Ecto neural progenitor cell (in vitro differentiated cells): ENCODE measurements at places on chromosomes 5 and 9.

GRCh38 chr5:154446195-154447088 is 645 bp downstream of the SAP30L start:
- peak; percentile 78 for DNase-seq

DNA sequence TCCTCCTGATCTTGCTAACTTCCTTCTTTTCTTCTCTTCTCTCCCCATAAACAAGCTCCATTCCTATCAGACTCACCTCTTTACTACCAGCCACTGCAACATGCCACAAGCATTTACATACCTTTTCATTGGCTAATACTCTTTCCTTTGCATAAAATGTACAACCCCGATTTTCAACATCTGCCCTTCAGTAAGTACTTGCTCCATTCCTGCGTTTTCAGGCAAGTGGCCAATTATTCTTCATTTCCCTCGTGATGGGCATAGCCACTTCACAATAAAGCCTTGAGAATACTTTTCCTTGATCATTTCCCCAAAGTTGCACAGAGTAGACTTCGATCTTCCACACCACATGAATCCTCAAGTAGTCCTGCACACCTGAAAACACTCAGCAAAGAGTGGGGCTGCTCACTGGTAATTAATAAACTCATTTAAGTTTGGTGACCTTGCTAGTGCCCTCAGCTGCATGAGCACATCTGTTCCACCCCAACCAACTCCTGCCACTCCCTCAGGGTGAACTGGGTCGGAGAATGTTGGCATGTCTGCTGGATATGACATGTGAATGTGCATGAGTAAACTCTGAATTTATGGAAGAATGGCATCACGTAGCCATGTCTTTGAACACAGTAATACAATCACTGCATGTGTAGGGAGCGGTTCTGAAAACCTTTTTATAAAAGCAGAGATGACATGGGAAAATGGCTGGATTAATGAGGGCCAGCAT is 535.8 kb downstream of the SEMA5A start:
- no peak for DNase-seq

DNA sequence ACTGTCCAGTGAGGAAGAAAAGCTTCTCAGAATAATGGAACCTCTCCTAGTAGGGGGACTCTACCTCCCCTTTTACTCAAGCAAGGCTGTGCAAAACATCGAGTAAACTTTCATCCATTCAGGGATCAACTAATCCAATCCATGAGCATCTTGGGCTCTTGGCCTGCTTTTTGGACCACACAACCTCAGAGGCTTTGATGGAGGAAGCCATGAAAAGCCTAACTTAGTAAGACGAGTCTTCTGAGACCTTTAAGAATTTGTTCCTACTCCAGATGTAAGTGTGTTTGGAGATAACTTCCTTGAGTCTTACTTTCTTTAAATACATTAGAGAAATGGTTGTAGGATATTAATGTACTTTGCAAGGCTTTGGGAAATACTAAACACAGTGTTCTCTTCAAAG is 49.1 kb downstream of the MARCHF3 start:
- DNase-seq = no peak

- DNase-seq = no peak
These were observed 17.5 kb downstream of the CYFIP2 start for GRCh38 chr5:157283434-157283833.

DNA sequence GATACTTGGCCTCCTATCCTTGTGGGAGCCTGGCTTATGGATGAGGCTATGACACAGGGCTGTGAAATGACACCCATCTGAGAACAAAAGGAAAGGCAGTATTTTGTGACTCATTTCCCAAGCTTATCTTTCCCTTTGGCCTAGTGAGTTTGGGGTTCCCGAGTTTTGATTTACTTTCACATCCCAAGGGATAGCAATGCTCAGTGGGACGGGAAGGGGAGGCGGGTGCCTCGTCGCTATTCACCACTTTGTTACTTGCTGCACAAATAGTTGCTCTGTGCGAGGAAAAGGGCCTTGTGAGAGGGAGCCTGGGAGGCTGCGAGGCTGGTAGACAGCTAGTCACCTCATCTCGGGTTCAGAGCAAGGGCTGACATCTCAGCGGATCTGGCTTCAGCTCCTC is 59.1 kb upstream of the ENTREP1 start:
- no peak for DNase-seq

- peak; percentile 54 for DNase-seq
These were observed 34.8 kb downstream of the ACOT12 start for GRCh38 chr5:81359108-81359507.

DNA sequence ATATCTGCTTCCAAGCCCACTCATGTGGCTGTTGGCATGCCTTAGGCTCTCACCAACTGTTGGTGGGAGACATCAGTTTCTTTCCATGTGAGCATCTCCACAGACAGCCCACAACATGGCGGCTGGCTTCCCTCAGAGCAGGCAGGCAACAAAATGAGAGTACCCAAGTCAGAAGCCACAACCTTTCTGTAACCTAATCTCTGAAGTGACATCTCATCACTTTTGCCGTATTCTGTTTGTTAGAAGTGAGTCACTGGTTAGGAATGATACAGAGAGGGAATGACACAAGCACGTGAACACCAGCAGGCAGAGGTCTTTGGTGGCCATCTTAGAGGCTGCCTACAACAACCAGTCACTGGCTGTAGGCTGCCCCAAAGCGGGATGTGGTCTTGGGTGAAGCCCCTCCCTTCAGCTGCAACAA is 88.6 kb upstream of the RASGRF2 start:
- no peak for DNase-seq

- no peak for DNase-seq
These were observed 11.3 kb downstream of the PDGFRB start for GRCh38 chr5:150144246-150144801.

DNA sequence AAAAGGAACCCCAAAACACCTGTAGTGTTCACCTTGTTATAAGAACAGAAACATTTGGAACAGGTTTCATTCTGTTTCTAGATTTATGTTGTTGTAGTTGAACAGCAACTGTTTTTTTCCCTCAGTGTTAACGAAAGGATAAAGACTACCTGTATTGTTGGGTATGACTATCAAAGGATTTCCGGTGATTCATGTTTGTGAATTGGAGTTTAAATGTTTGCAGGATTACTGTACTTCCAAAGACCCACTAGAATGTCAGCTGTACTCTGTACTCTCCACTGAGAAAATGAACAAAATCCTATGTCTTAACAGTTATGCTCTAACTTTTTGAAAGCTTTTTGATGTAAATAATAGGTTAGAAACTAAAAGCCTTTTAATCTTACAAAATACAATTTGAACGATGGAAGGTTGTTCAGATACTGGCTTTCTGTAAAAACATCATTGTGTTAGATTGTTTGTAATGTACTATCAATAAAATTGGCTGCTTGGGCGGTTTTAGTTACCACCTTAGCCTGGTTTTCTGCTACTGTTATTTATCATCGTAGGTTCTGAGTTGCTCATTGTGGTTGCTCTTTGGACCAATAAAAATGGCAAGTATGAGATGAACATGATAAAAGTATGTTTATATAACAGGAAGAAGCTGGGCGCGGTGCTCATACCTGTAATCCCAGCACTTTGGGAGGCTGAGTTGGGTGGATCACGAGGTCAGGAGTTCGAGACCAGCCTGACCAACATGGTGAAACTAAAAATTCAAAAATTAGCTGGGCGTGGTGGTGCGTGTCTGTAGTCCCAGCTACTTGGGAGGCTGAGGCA is 44.1 kb downstream of the DCP2 start:
- no peak for DNase-seq

- DNase-seq = no peak
These were observed 2.5 kb upstream of the RGMB start for GRCh38 chr5:98770911-98771322.

GRCh38 chr5:134398609-134399155 is 13.0 kb downstream of the CDKN2AIPNL start:
- DNase-seq = no peak

DNA sequence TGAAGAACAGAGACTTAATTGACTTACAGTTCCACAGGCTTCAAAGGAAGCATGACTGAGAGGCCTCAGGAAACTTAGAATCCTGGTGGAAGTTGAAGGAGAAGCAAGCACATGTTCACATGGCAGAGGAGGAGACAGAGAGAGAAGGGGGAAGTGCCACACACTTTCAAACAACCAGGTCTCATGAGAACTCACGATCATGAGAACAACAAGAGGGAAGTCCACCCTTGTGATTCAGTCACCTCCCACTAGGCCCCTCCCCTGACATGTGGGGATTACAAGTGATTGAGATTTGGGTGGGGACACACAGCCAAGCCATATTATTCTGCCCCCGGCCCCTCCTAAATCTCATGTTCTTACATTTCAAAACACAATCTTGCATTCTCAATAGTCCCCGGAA is 19.5 kb downstream of the NR3C1 start:
- DNase-seq = no peak

GRCh38 chr9:119283078-119283794 is 86.0 kb downstream of the BRINP1 start:
- no peak for DNase-seq

DNA sequence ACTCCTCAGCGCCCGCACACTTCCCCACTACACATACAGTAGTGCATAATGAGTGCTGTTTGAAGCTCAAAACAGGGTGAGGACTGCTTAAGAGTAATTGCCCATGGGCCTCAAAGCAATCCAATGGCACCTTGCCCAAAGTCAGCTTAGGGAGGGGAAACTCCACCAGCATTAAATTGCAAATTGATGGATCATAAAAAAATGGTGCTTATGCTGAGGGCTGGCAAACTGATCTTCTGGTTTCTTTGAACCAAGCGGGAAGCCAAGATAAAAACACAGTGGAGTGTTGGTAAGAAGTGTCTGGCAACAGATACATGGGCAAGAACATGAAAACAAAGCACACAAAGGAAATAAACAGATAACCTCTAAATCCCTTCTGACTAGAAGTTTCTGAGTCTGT is 28.0 kb downstream of the TLE1 start:
- DNase-seq = no peak

DNA sequence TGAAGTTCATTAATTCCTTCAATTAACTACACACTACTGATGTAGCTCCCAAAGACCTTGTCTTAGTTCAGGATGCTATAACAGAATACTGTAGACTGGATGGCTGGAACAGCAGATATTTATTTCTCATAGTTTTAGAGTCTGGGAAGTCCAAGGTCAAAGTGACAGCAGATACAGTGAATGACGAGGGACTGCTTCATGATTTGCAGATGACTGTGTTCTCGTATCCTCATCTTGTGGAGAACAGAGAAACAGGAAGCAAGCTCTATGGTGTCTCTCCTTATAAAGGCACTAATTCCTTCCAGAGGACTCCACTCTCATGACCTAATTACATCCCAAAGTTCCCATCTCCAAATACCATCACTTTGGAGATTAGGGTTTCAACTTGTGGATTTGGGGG is 65.6 kb upstream of the MAP1B start:
- no peak for DNase-seq

DNA sequence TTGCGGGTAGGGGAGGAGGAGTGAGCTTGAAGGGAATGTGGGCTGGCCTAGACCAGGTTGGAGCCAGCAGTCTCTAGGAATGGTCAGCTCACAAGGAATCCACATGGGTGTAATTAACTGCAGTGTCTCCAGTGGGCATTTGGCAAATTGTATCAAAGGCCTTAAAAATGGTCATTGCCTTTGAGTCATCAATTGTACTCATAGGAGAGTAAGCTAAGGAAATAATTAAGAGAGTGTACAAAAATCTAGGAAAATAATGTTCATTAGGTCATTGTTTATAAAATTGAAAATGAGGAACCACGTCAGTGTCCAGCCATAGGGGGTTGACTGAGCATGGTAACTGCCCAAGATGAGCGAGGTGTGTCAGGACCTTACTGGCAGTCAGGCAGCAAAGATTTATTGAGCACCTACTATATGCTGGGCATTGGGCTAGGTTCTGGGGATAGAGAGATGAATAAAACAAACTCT is 29.8 kb upstream of the RPL26L1 start:
- DNase-seq = no peak

DNA sequence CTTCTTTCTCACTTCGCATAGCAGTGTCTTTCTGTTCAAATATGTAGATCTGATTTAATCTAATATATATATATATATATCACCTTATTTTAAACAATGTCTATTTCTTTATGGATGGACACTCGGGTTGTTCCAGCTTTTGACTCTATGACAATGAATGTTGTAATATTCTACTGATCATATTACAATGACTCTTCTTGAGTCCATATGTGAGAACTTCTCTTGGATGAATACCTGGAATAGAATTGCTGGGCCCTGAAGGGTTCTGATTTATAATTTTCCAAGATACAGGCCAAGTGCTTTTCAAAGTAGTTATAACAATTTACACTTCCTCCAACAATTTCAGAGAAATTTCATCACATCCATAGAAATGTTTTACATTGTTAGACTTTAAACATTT is 28.8 kb downstream of the NTRK2 start:
- DNase-seq = no peak

GRCh38 chr5:64653766-64654560 is 36.3 kb upstream of the SHISAL2B start:
- DNase-seq = no peak

DNA sequence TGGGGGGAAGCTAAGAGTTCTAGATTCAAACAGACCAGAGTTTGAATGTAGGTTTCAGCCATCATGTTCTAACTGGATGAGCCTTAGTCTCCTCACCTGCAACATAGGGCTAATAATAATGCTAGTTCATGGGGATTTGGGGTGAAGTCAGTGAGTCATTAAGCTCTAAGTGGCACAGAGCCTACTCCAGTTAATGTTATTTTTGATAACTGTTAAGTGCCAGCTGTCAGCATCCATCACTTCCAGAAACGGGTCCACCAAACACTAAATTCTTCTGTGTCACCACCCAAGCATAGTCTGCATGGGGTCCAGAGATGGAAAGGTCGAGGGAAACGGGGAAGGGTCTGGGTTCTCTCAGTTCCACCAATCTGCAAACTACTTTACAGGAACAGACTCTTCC is 1.8 kb upstream of the TSC1 start:
- DNase-seq = no peak

- DNase-seq = no peak
These were observed 1.1 kb downstream of the ARL15 start for GRCh38 chr5:54309276-54309675.

DNA sequence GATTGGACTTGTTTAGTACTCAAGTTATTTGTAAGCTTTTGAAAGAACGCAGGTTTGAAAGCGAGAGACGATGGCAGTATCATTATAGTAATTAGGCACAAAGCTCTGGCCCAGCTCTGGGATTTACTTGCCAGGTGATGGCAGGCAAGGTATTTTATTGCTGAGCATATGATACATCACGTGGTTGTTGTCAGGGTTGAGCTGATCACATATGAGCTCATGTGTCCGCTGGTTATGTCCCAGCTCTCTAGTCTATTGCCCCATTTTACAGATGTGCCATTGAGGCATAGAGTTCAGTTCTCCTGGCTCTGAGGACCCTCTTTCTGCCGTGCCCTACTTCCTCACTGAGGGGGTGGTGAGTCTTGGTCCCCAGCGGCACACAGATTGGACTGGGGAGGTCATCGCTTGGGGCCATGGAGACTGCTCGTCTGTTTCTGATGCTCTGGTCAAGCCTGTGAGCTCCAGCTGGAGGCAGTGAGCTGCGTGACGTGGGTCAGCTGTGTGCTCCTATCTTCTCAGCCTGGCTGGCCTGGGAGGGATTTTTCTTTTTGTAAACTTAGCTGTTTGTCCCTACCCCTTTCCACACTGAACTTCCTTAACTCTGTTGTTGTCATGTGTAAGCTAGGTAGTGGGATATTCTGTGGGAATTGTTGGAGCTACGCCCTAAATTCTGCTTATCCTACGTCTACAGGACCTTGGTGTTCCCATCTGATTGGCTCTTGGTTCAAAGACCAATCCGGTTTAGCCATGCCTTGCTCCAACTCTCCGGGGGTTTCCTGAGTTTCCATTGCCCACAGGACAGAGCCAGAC is 2.2 kb downstream of the NXNL2 start:
- no peak for DNase-seq
